Fibroblast of the aortic adventitia (primary cell): ENCODE measurements at places on chromosomes 2 and 18. TPM values are rescaled to one million over a fixed set of nuclear protein-coding genes. Genes with fewer than 3 reads are reported as not detected.

DNA sequence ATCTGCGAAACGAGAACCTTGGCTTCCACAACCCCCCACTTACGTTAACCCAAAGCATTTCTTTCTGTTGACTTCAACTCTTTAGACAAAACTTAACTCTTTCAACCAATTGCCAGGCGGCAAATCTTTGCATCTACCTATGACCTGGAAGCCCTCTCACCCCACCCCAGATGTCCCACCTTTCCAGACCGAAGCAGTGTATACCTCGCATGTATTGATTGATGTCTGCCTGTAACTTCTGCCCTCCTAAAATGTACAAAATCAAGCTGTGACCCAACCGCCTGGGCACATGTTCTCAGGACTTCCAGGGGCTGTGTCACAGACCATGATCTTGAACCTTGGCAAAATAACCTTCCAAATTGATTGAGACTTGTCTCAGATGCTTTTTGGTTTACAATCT is 12.3 kb downstream of the AQP12B start:
- DNase-seq = no peak

ITPRIPL1 gene
- 2.5 and 3.4 TPM in 2 replicates for total RNA-seq

- DNase-seq = peak; percentile 31
Observed at GRCh38 chr2:202096736-202097135, 23.7 kb downstream of the KIAA2012 start.

- peak; percentile 63 for DNase-seq
Observed at GRCh38 chr2:73939419-73939818, 12.7 kb downstream of the DGUOK start.

FSIP2 gene
- total RNA-seq = 0.98 and 1.6 TPM in 2 replicates

GRCh38 chr2:8926356-8926755 is 77.1 kb downstream of the MBOAT2 start:
- no peak for DNase-seq

CPS1 gene
- total RNA-seq = 24.6 and 35.7 TPM in 2 replicates

GRCh38 chr2:38076710-38077430 is 919 bp upstream of the CYP1B1 start:
- peak; percentile 98 for DNase-seq

- DNase-seq = no peak
Observed at GRCh38 chr2:96894151-96894531, 24.3 kb upstream of the SEMA4C start.

SS18 gene
- total RNA-seq = 22.2 and 103 TPM in 2 replicates

GRCh38 chr2:197079832-197080555 is 153.5 kb upstream of the PGAP1 start:
- DNase-seq = peak; percentile 39

DNA sequence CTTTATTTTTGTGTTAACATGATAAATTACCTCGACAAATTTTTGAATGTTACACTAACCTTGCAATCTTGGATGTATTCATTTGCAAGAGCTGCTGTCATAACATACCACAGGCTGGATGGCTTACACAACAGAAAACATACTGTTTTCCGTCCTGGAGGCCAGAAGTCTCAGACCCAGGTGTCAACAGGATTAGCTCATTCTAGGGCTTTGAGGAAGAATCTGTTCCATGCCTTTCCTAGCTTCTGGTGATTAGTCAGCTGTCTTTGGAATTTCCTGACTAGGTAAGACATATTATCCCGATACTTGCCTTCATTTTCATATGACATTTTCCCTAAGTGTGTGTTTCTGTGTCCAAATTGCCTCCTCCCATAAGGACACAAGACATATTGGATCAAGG is 188.6 kb upstream of the CDH19 start:
- no peak for DNase-seq

DNA sequence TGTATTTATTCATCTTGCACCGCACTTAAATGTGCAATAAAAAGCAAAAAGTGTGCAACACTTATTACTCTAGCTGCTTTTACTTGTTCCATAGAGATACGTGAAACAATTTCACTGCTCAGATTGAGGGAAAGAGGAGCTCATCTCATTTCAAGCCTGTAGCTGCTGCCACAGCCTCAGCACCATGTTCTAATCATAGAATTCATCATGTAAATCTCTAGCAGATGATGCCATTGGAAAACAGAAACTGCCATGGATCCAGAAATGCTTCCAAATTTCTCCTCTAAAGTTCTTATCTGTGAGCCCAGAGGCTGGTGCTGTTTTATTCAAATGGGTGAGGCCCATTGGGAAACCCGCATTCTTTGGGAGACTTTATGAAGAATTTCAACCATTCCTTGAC is 2.0 kb downstream of the CDC42EP3 start:
- peak; percentile 64 for DNase-seq

DNA sequence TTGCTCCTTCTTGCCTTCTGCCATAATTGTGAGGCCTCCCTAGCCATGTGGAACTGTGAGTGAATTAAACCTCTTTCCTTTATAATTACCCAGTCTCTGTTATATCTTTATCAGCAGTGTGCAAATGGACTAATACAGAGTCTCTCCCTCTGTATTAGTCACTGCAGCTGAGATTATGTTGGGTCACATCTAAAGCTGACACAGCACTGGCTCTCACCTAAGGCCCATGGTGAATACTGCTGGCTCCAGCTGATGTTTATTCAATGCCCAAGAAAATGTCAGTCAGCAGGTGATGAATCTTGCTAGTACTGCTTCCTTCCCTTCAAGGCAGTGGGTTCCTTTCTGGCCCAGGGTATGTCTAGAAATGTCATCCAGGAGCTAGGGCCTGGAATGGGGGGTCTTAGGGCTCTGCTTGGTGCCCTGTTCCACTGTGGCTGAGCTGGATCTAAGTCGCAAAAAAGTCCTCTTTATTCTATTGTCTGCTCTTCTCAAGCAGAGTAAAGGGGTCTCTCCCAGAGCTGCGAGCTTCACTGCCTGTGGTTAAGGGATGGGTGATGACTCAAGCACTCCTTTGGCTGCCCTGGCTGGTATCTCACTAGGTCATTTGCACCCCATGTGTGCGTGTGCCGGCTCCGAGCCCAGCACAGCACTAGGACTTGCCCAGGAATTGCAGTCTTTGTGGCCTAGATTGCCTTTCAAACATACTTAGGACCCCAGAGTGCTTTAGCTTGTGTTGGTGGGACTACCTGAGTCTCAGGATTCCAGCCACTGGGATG is 29.9 kb downstream of the PPP1R1C start:
- no peak for DNase-seq

SNTG2 gene
- 0.09 TPM in 1 of 2 replicates, not detected in the other for total RNA-seq

DNA sequence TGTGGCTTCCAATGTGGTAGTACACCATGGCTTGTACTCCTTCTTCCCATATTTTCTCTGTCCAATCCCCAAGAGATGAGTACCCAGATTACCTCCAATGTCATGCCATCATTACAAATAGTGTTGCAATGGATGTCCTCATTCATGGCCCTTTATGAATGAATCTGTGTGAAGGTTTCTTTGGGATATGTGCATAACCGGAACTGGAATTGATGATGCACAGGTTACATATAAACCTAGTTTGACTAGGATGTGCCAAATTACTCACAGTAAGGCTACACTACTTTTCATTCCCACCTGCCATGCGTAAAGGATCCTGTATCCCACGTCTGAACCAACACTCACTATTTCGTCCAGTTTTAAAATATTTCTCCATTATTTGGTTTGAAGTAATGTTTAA is 173.9 kb upstream of the CXCR4 start:
- DNase-seq = no peak

- no peak for DNase-seq
Observed at GRCh38 chr2:239769554-239770245, 255.4 kb downstream of the NDUFA10 start.

DNA sequence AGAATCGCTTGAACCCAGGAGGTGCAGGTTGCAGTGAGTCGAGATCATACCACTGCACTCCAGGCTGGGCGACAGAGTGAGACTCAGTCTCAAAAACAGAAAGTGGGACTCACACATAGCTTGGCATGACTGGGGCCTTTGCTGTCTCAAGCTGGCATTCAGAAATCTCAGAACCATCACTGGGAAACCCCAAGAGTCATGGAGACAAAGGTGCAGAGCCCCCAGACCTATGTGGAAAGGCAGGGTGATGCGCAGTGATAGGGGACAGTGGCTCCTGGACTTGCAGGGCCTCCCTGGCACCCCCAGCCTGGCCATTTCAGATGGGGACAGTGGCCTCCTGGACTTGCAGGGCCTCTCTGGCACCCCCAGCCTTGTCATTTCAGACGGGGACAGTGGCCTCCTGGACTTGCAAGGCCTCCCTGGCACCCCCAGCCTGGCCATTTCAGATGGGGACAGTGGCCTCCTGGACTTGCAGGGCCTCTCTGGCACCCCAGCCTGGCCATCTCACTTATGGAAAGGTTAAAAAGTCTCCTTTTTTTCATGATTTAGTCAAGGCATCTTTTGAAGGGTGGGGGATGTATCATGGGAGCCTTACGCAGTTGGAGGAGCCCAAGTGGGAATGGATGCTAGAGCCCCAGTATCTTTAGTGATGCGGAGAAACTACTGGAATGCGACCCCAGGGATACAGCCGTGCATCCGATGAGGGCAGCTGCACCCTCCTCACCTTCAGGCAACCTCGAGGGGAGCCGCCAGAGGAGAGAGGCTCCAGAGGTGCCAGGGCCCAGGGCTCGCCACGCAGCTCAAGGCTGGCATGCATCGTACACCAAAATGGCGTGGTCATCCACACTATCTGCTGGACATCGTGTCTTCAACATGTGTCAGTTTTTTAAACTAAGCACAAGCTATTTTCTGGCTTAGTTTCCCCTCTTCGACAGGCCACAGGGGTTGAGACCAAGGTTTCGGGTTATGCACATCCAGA is 30.5 kb downstream of the ZNF516 start:
- no peak for DNase-seq

- no peak for DNase-seq
Observed at GRCh38 chr2:163799807-163800206, 64.0 kb upstream of the FIGN start.

DNA sequence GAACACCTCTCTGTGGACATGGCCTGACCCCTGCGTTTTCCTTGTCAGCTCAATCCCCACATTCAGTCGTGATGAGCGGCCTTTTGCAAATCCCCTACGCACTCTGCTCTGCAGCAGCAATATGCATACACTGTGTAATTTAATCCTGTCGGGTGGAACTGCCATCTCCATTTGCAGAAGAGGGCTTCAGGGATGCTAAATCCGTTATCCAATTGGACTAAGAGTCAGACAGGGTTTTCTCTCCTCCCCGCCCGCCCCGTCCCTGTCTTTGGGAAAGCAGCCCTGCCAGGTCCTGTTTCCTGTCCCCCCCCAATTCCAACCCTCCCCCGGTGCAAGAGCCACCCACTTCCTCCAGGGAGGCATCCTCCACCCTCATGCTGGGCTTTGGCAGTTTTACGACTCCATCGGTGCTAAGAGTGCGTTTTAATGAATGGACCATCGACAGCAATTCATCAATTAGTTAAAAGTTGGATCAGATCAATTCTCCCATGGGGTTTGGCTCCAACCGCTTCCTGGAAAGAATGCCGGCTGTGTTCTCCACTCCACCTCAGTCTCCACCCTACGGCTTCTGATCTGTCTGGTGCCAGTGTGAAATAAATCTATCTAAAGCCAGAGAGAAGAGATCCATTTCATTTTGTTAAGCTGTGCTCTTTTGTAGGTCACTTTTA is 53.5 kb upstream of the ASAP2 start:
- peak; percentile 37 for DNase-seq

GRCh38 chr2:74439803-74440377 is 1.8 kb downstream of the RTKN start:
- DNase-seq = peak; percentile 62

KCNIP3 gene
- total RNA-seq = 0.25 and 2.9 TPM in 2 replicates

DNA sequence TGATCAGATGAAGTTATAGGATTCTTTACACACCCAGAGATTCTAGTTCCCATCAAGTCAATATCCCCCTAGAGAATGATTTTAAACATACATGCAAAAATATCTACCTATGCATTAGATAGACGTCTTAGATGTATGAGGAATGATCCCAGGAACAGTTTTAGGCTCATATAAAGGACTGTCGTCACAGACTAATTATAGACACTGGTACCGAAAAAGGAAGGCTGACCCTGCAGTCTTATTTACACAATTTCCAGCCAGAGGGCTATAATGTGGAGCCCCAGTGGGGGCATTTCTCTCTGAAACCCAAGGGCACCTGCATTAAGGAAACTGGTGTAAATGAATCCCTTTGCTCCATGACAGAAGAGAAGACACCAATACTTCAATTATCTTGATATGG is 170.4 kb downstream of the ZNF521 start:
- DNase-seq = no peak

- DNase-seq = peak; percentile 30
Observed at GRCh38 chr2:142131010-142131669, at the start of gene LRP1B. TSS of gene LRP1B (minus strand) at chr2:142131016. CDS start at chr2:142130729, 287 bp downstream.

DNA sequence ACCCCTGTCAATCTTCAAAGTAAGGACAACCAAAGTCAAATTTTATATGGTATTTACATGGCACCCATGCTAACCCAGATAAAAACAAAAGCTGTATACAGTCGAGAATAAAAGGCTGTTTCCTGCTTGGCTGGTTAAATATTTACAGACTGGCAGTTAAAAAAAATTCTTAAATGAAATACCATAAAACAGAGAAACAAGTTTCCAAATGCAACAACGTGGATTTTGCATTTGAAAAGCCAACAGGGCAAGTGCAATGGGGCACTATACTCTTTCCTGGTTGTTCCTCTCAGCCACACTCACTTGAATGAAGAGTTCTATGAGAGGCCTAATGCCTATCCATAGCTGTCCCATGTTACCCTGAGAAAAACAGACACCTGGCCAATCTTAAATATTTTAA is 6.1 kb upstream of the NR4A2 start:
- DNase-seq = no peak

DSG1 gene
- total RNA-seq = not detected in 2 replicates

RNF144A gene
- total RNA-seq = 5.8 and 10.8 TPM in 2 replicates

GRCh38 chr18:78799382-78800089 is 180.1 kb upstream of the SALL3 start:
- DNase-seq = no peak

IFIH1 gene
- 7.7 and 9.7 TPM in 2 replicates for total RNA-seq

DUSP19 gene
- 1.6 and 4.8 TPM in 2 replicates for total RNA-seq

GRCh38 chr2:143355870-143356269 is 226.7 kb downstream of the ARHGAP15 start:
- DNase-seq = no peak

- DNase-seq = no peak
Observed at GRCh38 chr2:124187948-124188347, 162.9 kb downstream of the CNTNAP5 start.

DNA sequence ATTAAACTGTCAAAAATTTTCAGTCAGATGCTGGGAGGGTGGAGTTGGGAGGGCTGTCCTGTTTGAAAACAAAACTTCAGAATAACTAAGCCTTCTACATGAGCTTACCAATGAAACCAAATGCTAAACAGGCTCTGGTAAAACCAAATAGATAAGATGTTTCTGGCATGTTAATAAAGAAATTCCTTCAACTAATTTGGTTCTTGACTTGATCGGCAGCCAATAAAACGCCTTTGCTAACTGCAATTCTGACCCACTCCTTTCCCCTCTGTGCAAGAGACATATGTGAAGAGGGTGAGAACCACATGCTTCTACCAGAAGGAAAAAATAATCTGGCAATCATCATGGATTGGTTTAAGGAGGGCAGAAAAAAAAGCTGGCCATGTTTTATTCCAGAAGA is 20.9 kb downstream of the MAP4K3 start:
- peak; percentile 83 for DNase-seq

GRCh38 chr18:49031511-49032188 is 80.9 kb upstream of the SMAD7 start:
- no peak for DNase-seq

CDH7 gene
- total RNA-seq = not detected in 2 replicates

GRCh38 chr2:29154610-29155009 is 39.4 kb downstream of the CLIP4 start:
- DNase-seq = no peak
